ENCODE measurements at places on chromosomes 13 and 19.

- no peak for DNase-seq
These were observed 158.7 kb downstream of the TM9SF2 start for GRCh38 chr13:99659866-99660554.

DNA sequence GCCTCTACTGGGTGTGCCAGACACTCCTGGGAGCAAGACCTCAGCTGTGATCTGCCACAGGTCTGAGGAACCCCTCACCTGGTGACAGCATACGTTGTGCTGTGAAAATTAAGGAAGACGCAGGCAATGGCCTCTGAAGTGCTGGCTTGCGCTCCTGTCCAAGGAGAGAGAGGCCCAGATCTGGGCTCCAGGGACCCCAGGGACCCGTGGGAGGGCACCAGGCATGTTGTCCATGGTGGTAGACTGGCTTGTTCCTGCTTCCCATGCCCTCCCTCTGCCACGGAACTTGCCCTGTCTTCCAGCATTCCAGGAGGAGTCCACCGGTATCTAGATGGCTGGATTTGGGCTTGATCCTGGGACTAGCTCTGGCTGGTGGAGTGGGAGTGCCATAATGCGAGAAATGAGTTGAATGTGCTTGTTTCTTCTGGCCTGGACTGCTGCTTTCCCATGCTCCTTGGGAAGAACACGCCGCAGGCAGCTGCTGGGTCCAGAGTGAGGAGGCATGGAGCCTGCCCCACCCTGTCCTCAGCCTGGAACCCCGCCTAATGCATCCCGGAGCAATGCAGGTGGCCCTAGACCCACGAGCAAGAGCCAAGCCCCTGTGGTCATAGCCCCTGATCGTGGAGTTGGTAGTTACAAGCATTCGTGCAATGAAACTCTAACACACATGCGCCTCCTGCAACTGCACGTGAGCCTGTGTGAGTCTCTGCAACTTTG, 190.2 kb downstream of the TEX29 start:
- DNase-seq, result no peak

GRCh38 chr19:52211926-52212571, 22.2 kb downstream of the PPP2R1A start:
- DNase-seq, result no peak

DNA sequence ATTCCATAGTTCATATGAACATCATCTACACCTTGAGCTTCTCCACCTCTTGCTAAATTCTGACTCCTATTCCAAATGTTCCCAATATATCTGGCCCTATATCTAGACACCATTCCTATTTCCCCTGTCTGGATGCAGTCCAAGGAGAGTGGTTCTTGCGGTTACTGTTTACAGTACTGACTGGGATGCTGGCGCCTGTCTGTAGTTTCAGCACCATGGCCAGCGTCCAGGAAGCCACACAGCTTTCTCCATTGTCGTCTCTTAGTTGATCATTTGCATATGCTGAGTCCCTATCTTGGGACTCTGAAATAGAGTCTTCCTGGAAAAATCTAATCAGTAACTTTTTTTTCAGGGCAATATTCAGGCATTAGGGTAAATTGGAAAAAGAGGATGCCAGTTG, 14.9 kb downstream of the LAIR2 start:
- no peak for DNase-seq

DNA sequence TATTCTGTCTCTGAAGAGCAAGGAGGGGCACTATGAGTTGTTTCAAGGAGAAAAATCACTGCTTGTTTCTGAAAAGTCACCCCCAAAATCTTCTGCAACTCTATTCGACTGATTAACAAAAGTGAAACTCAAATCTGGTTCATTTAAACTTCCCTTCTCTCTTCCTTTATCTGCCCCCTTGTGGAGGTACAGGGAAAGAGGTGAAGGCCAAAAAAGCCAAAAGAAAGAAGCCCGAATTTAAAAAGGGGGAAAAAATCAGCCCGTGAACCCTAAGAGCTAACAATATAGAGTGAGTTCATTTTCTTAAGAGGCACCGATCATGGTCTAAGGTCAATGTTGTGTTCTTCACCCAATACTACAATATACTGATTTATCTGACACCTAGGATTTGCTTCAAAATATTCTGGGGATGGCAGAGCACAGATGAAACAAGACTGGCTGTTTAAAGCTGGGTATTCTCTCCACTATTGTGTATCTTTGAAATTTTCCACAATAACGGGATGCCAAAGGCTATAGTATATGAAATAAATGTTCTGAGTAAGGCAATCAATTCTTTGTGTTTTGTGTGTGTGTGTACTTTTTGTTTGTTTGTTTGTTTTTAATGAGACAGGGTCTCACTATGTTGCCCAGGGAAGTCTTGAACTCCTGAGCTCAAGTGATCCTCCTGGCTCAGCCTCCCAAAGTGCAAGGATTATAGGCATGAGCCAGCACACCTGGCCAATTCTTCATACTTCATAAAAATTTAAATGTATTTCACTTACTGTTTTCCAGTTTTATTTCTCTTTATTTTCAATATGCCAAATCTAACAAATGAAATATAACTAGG, 55.0 kb upstream of the EEF1AKMT1 start:
- DNase-seq, result no peak

GRCh38 chr13:60590800-60591747, 194.1 kb downstream of the TDRD3 start:
- no peak for DNase-seq

DNA sequence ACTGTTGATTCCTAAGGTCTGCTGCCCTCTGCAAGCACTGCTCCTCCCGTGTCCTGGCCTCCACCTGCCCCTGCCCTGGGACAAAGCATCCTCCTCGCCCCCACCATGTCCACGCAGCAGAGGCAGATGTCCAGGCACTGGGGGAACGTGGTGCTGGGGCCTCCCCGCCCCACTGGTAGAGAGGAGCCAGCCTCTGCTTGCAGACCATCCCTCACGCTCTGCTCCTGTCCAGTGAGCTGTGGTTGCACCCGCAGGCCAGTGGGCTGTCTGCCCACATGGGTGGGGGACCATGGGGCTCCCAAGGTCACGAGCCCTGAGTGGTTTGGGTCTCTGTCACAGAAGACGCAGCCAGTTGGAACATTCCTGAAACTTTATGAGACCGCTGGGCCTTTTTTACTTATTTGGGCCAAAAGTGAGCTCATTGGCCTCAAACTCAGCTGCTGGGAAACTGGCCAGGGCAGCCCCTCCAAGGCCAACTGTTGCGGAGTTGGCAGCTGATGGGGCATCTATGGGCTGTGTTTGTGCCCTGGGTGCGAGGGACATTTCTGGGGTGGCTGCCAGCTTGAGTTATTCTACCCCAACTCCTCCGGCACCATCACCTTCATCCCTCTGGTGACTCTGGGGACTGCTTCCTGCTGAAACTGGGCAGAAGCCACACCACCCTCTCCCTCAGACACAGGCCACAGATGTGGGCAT, 64.8 kb upstream of the F7 start:
- no peak for DNase-seq

DNA sequence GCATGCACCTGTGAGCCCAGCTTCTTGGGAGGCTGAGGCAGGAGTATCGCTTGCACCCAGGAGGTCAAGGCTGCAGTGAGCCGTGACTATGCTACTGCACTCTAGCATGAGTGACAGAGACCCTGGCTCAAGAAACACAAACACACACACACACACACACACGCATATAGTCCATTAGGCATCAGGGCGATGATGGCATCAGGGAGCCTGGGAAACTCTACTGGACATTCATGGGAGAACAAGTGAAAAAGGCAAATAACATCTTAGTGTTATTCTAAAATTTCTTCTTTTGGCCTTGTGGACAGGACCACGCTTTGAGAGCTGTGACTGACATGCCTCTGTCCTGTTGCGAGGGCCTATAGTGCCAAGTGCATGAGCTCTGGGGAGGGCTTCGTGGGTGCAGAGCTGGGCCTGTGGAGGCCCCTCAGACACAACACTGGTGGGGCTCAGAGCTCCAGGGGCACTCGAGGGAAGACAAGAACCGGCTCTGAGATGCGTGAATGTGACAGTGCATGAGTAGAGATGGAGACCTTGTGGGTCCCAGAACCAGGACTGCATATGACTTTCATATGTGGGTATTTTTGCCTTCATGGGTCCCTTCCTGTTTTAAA, 8.0 kb upstream of the USF2 start:
- DNase-seq, result no peak

DNA sequence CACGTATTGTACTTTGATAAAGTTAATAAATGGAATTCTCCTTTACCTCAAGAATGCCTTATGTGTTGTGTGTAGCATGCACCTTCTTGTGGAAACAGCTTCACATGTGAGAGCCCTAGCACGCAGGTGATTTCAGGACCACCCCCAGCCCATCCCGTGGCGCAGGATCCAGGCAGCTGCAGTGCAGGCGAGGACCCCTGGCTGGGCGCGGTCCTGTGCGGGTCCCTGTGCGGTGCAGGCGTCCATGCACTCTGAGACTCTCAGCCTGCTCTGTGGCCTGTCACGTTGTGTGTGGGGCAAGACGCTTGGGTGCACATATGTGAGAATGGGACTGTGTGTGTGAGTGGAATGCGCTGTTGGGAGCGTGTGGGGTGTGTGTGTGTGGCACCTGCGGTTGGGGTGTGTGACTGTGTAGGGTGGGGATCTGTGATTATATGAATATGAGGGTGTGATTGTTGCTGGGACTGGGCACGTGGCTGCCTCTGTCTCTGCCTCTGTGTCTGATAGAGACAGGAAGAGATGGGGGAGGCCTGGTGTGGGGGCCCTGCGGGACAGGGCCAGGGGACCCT, 30.8 kb downstream of the WTIP start:
- DNase-seq, result no peak

DNA sequence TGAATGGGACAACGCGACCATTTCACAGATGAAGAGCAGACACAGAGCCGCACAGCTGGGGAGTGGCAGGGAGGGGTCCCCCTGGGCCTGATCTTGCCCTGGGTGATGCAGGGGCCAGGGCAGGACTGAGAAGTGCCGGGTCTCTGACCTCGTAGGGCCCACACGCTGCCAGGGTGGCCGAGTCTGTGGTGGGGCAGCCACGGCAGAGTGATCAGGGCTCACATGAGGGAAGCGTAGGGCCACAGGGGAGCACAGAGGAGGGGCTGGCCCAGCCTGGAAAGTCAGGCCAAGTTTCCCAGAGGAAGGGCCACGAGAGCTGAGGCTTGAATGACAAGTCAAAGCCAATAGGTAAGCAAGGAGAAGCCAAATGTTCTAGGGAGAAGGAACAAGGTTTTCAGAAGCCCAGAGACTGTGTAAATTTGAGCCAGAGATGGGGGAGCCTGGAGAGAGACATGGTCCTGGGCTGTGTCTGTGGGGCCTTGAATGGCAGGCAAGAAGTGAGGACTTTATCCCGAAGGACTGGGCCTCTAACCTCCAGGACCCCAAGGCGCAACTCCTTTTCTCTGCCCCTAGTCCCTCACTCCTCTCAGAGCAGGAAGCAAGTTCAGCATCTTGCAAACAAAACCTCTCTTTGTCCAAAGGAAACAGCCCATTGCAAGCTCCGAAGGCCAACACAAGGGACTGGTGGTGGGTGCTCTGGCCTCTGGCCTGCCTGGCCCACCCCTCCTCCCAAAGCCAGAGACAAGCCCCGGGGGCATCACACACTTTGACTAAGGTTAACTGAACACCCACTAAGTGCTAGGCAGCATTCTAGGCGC, 31.7 kb upstream of the FXYD3 start:
- DNase-seq, result no peak

Measured in activated CD8-positive, alpha-beta memory T cell treated with anti-CD3 and anti-CD28 coated beads for 1 hour (primary cell).